ENCODE measurements at places on chromosomes 12 and 14.

GRCh38 chr12:93592641-93593406 is 20.3 kb downstream of the SOCS2 start:
- no peak for DNase-seq

- no peak for DNase-seq
Observed at GRCh38 chr12:68602720-68603119, 8.0 kb upstream of the RAP1B start.

- no peak for DNase-seq
Observed at GRCh38 chr12:127785540-127785939, 481.4 kb upstream of the TMEM132C start.

- DNase-seq: no peak
Observed at GRCh38 chr12:125674554-125675338, 609.5 kb downstream of the AACS start.

DNA sequence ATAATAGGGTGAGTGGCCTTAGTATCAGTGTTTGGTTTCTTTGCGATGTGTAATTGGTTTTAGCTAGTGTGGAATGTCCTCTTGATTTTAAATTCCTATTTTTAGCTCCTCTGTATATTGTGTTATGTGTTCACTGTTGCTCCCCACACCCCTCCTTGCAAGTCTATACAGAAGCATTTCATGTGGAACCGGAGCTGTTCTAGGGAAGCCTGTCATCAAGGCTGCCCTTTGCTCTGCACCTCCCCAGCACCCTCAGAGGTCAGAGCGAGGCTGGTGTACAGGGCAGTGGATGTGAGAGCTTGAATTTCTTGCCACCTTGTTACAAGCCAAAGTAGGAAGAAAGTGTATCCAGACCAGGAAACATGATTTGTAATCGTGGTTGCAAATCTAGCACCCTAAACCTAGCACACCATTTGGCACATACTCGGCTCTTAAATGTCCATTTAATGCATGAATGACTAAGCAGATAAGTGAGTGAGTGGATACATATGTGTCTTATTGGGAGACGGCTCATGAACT is 376.8 kb downstream of the RGS6 start:
- DNase-seq: no peak

DNA sequence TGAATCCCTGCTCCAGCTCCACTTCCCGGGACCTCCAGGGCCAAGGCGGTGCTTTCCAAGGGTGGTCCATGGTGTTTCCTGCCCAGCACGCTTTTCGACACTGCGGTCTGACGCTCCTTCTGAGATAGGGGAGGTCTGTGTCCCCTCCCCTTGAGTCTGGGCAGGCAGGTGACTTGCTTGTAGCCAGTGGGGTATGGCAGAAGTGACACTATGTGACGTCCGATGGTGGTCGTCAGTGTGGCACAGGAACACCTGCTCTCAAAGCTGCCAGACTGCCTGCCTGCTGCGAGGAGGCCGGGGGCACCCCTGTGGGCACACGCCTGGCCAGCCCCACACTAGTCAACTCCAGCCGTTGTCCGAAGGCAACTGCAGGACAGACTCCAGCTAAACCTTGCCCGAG is 16.0 kb upstream of the TRAF3 start:
- DNase-seq: no peak

DNA sequence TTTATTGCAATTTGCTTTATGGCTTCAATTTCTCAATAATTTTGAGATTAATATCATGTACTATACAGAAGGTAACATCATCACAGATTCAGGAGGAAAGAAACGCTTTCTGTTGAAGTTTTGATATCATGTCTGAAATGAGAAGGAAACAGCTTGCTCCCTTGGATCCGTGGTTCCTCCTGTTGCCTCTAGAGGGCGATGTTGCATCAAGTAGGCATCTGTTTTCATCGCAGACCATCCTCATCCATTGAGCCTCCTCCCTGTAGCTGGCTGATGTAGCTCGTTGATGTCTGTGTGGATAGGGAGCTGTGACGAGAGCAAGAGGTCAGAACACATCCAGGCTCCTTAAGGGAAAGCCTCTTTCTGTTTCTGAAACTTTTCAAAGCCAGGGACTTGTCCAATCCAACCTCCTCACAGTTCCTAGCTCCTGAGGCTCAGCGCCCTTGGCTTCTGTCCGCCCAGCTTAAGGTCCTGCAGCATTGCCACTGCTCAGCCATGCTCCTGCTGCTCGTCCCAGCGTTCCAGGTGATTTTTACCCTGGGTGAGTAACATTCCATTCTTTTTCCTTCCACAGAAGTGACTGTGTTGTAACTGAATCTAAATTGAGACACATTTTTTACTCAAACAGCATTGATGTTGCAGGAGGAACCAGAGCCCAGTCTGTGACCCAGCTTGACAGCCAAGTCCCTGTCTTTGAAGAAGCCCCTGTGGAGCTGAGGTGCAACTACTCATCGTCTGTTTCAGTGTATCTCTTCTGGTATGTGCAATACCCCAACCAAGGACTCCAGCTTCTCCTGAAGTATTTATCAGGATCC is 304.8 kb upstream of the OR4E1 start:
- DNase-seq: peak; percentile 11

DNA sequence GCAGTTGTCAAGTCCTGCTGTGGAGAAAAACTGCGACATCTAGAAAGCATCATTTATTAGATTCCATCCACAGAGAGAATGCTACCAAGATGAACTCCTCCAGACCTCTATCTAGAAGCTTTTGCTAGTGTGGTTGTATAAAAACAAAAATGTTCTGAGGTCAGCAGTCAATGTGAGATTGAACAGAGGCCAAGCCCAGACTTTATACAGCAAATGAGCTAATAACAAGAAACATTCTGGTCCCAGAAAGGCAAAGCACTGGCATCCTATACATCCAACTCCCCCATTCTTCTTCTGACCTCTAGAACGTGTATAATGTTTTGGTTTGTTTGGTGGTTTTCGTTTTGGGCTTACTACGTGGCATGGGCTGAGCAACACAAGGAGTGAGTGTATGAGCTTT is 26.7 kb upstream of the RIN3 start:
- no peak for DNase-seq

- peak; percentile 55 for DNase-seq
Observed at GRCh38 chr12:45729233-45730083, at the start of gene ARID2. Gene ARID2 (plus strand): TSS chr12:45729706. CDS start chr12:45729837, 131 bp downstream.

DNA sequence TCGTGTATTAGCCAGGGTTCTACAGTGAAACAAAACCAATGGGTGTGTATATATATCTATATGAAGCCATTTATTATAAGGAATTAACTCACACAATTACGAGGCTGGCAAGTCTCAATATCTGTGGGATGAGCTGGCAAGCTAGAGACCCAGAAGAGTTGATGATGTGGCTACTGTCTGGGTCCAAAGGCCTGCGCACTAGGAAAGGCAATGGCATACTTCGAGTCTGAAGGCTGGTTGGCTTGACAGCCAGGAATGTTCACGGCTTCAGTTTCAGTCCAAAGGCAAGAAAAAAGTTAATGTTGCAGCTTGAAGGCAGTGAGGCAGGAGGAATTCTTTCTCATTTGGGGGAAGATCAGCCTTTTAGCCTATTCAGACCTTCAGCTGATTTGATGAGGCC is 893.3 kb upstream of the LRFN5 start:
- DNase-seq: no peak

GRCh38 chr12:25256005-25256404 is 5.3 kb upstream of the KRAS start:
- no peak for DNase-seq

GRCh38 chr12:43022838-43023237 is 433.3 kb upstream of the PRICKLE1 start:
- no peak for DNase-seq

DNA sequence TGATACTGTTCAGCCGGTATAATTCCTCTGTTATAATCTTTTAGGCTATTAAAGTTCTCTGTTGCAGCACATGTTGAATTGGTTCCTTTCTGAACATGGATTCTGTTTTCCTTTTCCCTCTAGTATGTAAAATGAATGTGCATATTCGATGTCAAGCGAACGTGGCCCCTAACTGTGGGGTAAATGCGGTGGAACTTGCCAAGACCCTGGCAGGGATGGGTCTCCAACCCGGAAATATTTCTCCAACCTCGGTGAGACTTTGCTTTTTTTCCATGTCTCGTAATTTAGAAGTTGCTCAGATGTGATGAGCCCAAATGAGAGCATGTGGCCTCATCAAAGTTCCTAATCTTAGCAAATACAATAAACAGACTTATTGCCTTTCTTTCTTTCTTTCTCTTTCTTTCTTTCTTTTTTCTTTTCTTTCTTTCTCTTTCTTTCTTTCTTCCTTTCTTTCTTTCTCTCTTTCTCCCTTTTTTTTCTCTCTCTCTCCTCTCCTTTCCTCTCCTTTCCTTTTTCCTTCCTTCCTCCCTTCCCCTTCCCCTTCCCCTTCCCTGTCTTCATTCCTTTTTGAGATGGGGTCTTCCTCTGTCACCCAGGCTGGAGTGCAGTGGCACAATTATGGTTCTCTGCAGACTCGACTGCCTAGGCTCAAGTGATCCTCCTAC is 131.9 kb downstream of the PRKCH start:
- no peak for DNase-seq

DNA sequence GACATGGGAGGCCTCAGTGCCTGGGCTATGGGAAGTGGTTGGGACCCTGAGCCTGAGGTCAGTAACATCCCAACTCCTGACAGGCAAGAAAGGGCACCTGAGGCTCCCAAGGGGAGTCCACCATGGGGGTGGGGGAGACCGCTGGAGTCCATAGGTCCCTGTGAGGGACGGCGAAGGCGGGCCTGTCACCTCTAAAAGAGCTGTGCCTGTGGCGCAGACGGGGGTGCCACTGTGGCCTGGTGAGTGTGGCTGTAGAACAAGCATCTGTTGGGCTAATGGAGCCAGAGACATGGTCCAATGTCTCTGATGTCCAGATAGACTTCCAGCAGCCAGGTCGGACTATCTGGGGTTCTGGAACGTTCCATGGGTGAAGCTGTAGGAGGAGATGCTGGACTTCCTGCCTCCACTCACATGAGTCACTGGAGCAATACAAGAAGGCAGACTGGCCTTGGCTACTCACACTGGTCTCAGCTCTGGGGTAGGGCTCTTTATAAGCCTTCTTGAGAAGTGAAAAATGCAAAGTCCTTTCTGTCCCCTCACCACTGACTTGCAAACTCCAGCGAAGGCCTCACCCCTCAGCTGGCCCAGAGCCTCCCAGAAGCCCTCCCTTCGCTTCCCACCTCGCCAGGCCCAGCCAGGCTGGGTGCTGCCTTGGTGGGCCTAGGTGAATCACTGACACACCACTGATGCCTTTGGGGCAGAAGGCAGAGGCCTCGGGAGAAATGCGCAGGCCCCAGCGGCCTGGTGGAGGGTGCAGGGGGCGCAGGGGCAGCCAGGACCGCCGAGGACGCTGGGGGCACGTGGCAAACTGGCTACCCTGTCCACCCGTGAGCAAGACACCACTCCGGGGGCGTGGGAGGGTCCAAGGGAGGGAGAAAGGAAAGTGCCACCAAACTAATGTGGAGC is 1.1 kb upstream of the TRAF3 start:
- no peak for DNase-seq

DNA sequence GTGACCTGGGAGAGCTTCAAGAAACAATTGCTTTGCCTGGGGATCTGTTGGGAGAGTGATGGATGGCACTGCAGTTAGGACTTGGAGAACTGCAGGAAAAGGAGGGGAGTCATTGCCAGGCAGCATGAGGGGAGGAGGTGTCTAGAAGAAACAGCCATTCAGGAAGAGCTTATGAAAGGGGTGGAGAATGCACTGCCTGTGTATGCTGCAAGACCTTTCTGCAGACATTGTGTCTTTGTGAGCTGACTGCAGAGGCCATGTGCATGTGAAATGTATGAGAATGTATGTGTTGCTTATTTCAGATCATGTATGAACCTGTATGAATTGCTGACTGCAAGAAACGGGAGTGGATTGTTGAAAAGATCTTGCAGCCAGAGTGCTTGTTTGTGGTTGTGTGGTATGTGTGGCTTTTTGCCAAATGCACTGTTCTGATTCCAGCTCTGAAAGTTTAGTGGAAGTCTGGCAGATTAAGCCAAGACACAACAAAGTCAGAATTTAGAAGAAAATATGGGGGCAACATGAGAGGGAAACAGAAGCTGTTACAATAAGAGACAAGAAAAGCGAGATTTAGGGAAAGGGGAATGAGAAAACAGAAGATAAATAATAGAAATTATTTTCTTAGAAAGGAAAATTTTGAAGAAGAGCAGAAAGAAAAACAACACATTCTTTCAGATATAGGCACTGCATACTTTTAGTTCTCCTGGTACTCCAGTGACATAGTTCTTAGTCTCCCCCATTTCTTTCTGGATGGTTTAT is 9.8 kb upstream of the RIMKLB start:
- no peak for DNase-seq

- no peak for DNase-seq
Observed at GRCh38 chr12:51908876-51909592, 1.7 kb downstream of the ACVRL1 start.

GRCh38 chr12:116636608-116637519 is 77.7 kb downstream of the MAP1LC3B2 start:
- no peak for DNase-seq

DNA sequence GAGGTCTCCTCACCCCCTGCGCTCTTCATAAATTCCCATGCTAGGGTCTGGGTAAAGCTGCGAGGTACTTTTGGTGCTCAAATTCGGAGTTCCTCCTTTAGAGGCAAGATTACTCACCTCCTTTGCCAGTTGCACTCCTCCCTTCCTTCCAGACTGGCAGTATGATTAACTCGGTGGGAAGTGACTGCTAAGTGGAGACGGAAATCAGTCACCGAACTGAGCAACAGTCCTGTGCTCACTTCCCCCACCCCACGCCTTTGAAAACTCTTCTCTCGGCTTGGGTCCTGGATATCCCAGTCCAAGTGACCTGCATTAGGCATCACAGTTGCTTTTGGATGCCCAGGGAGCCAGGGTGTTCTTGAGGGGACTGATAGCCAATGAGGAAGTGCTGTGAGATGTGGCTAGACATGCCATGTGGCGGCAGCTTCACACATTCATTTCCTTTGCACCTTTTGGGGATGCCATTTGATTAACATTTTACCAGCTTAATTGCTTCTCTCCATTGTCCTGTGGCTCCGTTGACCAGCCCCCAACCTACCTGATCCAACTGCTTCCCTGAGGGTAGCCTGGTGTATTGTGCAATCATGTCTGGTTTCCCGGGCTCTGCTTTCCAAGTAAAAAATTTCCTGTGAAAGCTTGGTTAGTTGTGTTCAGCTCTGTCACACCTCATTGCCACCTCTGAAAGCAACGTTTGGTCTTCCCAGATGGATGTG is 840 bp downstream of the PNP start:
- no peak for DNase-seq

GRCh38 chr12:104136577-104136976 is 1.4 kb downstream of the NFYB start:
- DNase-seq: no peak

DNA sequence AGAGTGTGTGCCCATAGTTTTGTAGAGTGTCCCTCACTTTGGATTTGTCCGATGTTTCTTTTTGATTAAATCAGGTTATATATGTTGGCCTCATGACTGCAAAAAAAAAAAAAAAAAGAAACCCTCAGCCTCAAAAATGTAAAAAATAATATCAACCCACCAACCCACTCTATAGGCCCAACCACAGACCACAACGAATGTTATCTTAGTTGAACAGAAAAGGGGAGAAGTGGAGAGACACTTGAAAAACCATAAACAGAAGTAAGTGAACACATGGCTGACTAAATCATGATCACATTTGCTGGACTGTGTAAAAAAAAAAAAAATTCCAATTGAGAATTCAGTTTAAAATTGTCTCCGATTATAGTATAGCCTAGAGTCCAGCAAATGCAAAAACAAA is 45.5 kb upstream of the ST8SIA1 start:
- DNase-seq: no peak
